Stimulated activated CD4-positive, alpha-beta T cell treated with anti-CD3 and anti-CD28 coated beads, Interleukin-1b, Interleukin-23, amount 100 ng/mL, for 1 hour (primary cell): ENCODE measurements at places on chromosomes 5 and 9.

- no peak for DNase-seq
Observed at GRCh38 chr9:14097215-14097614, 216.7 kb downstream of the NFIB start.

DNA sequence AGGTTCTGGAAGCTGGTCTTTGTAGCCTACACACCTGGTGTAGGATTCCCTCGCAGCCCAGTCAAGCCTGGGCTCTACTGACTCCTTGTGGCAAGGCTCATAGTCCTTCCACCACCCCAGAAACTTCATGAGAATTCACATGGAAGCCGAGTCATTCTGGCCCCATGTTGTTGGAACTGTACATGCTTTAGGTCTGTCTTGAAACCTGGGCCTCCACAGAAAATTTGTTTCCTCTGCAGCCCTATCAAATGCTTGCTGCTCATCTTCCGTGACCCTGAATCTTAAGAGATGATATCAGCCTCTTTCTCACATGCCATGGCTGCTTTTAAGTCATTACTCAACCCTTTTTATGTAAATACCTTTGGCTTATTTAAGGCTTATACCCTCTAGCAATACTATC, 113.4 kb upstream of the GRHPR start:
- no peak for DNase-seq

DNA sequence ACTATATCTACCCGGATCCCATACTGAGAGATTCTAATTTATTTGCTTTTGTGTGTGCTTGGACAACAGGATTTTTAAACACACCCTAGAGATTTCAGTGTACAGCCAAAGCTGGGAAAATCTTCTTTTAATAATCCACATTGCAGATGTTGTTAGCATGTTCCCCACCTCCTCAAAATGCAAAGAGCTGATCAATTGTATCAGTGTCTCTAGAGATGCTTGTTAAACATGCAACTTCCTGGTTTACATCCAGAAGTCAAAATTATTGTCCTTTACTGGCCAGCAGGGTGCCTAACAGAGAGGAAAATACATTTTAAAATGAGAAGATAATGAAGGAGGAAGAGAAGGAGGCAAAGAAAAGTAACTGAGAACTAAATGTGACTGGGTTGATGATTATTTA, 793.3 kb downstream of the SEMA5A start:
- no peak for DNase-seq

DNA sequence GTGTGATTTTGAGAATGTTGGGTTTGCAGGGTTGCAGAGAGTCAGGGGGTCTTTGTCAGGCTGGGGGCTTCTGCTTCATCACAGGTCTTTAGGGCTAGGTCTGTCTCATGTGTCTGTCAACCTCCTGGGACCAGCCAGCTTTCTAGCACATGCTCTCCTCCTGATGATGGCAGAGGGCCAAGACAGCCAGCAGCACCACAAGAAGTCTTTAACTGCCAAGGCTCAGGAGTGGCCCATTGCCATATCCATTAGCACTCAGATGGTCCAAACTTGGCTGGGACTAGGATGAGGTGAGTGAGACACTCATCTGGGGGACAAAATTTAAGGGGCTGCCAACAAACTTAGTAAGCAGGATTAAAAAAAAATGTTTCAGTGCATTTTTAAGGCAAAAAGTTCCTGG, 384.2 kb upstream of the CDH10 start:
- DNase-seq: no peak

- no peak for DNase-seq
Observed at GRCh38 chr5:8033261-8033660, 164.3 kb downstream of the MTRR start.

GRCh38 chr9:93963969-93964368, 8.8 kb upstream of the BARX1 start:
- no peak for DNase-seq

- DNase-seq: no peak
Observed at GRCh38 chr5:55140908-55141665, 18.9 kb upstream of the GPX8 start.

DNA sequence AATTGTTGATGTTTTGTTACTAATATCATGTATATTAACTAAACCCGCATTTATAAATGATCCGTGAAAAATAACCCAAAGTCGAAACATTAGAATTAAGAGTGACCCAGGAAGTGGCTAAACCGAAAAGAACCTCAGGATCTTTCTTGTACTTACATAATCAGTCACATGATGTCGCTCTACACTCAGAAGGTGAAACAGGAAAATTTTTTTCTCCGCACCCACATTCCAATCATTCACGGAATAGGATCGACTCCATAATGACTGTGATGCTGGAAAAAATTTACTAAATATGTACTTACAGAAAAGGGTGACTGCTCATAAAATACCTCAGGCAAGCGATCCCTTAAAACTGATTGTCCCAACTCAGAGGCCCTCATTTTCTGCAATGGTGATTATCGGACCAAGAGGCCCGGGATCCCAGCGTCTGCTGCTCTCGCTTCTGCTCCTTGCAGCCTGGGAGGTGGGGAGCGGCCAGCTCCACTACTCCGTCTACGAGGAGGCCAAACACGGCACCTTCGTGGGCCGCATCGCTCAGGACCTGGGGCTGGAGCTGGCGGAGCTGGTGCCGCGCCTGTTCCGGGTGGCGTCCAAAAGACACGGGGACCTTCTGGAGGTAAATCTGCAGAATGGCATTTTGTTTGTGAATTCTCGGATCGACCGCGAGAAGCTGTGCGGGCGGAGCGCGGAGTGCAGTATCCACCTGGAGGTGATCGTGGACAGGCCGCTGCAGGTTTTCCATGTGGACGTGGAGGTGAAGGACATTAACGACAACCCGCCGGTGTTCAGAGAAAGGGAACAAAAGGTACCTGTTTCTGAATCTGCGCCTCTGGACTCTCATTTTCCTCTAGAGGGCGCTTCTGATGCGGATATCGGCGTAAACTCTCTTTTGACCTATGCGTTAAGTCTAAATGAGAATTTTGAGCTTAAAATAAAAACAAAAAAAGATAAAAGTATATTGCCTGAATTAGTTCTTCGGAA, at the start of gene PCDHA12:
PCDHA12 (plus strand) TSS at position 224 of the 981 bp plus-strand sequence; CDS start at position 389, 165 bp downstream.
- no peak for DNase-seq

- DNase-seq: no peak
Observed at GRCh38 chr5:124053340-124053739, 541.4 kb downstream of the CSNK1G3 start.

GRCh38 chr5:57889558-57889957, 406.9 kb upstream of the ACTBL2 start:
- no peak for DNase-seq

GRCh38 chr5:21654556-21654955, 1198.6 kb downstream of the CDH12 start:
- DNase-seq: no peak

DNA sequence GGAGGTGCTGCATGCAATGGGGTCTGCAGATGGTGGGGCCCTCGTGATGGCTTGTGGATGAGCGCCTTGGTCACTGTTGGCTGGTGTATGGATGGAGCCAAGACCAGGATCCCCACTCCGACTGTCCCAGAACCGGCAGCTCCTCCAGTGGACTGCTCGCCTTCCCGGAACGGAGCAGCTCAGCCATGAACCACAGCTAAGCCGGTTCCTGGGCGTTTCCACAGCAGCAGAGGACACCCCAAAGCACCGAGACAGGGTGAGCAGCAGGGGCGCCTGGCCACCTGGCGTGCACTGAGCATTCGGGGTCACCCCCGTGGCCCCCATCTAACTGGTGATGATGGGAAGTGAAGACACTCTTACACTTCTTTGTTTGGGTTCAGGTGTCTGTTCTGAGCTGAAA, 26.1 kb downstream of the CCDC187 start:
- DNase-seq: no peak

DNA sequence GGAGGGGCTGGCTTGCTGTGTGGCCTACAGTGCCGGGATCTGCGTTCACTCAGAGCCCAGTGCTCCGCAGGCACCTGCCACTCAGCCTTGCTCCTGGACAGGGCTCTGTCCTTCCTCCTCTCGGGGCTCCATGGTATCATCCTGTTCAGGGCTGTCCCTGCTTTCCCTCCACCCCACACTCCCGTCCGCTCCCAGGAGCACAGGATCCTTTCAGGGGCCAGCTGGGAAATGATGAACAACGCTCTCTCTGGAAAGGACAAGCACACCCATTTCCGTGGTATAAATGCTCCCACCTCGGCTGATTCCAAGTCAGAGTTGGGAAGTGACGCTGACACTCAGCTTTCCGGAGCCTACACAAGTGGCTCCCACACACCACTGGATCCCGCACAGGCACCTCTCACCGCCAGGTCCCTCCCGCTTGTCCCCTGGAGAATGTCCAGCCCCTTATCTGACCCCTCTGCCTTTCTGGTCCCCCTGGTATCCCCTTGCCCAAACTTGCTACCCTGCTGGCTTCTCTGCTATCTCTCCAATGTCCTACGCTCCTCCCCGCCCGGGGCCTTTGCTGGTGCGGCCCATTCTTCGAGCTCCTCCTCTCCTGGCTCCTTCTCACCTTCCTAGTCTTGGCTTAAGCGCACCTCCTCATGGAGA, 21.3 kb downstream of the HMCN2 start:
- DNase-seq: no peak

DNA sequence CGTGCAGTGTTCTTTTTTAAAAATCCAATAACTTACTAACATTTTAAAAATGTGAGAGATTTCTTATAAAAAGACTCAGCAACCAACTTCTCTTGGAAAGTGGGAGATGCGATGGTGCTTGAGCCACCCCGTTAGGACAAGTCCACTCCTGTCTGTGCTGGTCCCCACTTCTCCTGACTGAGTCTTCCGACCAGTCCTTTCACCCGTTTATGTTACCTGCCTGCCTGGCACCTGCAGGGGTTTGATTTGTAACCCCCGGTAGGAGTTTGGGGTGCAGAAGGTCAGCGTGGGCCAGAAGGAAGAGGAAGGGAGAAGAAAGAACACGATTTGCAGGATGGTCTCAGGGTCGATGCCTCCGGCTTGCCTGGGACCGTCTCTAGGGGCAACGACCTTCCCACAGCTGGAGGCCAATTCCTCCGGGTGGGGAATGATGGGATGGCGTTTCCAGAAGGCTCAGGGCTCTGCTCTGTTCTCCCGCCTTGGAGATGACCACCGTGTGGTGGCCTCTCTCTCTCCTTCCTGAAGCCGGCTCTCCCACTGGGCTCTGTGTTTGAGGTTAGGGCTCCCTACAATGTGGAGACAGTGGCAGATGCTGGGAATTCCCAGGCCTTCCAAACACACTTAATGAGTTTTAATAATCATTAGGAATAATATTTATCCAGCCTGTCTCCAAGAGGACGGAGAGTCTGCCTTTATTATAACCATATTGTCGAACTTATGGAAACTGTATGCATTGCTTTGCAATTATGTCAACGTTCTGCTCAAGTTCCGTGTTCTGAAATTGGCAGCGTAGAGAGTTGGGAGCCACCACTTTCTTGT, 14.8 kb downstream of the COL27A1 start:
- no peak for DNase-seq

- no peak for DNase-seq
Observed at GRCh38 chr5:94903726-94904125, 285.3 kb downstream of the SLF1 start.

- DNase-seq: no peak
Observed at GRCh38 chr5:80481019-80481893, 6.6 kb upstream of the FAM151B start.

GRCh38 chr5:60891667-60892066, 47.6 kb upstream of the ELOVL7 start:
- no peak for DNase-seq

- DNase-seq: no peak
Observed at GRCh38 chr5:133993185-133993936, 11.4 kb downstream of the VDAC1 start.

DNA sequence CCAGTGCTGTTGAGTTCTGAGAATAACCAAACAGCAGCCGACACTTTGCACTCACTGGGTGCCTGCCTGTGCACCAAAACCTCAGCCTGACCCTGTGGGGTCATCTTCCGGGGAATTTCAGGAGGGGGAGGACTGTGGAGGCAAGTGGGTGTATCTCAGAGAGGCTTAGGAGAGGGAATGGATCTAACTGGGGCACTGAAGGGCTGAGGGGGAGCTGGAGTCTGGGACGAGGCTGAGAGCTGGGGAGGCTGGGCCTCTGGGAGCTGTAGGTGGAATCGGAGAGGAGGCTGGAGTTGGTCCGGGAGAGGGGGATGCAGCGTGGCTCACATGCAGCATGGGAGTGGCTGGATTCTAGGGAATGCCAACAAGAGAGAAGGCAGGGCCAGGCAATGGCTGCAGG, 14.9 kb upstream of the ASS1 start:
- no peak for DNase-seq

DNA sequence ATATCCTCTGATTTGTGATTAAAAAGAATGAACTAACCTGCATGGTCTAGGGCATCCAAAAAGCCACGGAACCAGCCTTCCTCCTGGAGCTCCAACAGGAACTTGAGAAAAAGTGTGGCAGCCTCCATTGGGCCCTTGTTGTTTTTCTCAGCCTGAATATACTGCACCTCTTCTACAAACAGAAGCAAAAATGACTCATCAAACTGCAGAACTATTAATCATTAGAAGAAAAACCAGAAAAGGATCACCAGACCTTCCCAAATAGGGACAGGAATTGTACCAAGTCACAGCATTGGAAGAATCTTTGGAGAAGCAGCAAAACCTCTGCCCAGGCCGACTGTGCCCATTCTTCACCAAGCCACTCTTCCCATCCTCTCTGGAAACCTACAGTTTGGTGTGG, 25.2 kb downstream of the RIGI start:
- DNase-seq: no peak

DNA sequence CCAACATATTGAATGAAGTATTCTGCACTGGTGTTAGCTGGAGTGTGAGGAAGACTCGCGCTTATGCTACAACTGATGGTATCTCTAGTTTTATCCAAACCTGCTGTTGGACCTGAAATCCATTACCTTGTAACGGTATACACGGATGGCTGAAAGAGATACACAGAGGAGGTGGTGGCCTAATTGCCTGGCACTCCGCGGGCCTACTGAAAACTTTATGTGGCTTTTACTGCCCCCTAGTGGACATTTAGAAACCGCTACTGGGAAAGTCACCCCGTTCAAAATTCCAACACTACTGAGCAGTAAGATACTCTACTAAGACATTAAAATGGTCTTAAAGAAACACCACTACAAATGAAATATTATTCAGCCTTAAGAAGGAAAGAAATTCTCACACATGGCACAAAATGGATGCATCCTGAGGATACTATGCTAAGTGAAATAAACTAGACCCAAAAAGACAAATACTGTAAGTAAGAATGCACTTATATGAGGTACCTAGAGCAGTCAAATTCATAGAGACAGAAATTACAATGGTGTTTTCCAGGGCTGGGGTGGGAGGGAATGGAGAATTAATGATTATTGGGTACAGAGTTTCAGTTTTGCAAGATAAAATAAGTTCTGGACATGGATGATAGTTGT, 100.4 kb downstream of the TTLL11 start:
- peak; percentile 3 for DNase-seq

- no peak for DNase-seq
Observed at GRCh38 chr9:134957165-134957944, 39.6 kb upstream of the FCN1 start.
